ENCODE measurements at places on chromosomes 2 and 18.
A peak's percentile ranks its signal among the peaks of the same experiment; 100 is the strongest.

DNA sequence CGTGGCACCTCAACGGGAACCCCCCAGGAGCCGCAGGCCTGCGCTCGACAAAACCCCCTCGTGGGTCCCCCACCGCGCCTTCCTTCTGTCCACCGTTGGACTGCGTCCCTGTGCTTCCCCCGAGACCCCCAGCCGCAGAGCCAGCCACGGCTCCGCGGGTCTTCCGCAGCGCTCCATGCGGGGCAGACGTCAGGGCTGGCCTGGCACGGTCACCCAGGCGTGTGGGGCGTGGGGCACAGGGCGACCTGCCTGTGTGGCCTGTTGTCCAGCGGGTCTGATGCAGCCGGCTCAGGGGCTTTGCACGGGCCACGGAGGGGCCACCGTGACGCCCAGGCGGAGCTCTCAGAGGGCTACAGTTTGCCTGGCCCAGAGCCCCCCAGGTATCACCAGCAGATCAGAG is 11.0 kb downstream of the NFATC1 start:
- no peak for DNase-seq

- peak; percentile 90 for DNase-seq
Observed at GRCh38 chr2:60882971-60883753, 1.8 kb downstream of the REL start.

DNA sequence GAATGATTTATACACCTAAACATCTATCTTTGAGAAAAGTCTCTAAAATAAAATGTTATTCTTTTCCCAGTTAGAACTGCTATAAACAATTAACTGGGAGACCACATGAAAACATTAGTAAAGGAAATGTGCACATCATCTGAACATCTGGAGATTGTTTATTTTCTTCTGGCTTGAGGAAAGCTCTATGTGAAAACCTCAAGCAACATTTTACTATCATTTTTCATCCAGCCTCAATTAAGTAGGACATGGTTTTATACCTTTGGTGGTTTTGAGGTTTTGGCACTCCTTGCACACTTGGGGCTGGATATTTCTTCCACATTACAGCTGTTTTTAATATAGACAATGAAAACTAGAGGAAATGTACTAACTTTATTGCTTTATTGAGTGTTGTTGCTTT is 609.5 kb upstream of the SLC8A1 start:
- DNase-seq, result no peak

DNA sequence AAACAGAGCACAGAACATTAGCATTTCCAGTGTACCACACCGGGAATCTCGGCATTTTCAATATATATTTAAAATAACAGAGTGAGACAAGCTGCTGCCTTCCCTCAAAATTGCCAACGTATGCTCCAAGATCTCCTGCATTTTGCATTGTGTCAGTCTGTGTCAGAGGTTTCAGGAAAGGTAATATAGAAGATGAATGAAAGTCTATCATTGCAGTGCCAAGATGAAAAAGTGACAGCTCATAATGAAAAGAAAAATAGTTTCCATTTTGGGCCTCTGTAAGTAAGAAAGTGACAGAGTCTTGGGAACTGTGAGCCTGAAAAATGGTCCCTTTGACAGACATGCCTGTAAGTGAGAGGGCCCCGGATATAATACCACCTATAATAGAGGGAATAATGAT is 297.8 kb upstream of the PIK3C3 start:
- no peak for DNase-seq
